ENCODE measurements at places on chromosomes 3 and 15.

GRCh38 chr3:98573181-98573728, 20.2 kb downstream of the CPOX start:
- DNase-seq, result no peak

DNA sequence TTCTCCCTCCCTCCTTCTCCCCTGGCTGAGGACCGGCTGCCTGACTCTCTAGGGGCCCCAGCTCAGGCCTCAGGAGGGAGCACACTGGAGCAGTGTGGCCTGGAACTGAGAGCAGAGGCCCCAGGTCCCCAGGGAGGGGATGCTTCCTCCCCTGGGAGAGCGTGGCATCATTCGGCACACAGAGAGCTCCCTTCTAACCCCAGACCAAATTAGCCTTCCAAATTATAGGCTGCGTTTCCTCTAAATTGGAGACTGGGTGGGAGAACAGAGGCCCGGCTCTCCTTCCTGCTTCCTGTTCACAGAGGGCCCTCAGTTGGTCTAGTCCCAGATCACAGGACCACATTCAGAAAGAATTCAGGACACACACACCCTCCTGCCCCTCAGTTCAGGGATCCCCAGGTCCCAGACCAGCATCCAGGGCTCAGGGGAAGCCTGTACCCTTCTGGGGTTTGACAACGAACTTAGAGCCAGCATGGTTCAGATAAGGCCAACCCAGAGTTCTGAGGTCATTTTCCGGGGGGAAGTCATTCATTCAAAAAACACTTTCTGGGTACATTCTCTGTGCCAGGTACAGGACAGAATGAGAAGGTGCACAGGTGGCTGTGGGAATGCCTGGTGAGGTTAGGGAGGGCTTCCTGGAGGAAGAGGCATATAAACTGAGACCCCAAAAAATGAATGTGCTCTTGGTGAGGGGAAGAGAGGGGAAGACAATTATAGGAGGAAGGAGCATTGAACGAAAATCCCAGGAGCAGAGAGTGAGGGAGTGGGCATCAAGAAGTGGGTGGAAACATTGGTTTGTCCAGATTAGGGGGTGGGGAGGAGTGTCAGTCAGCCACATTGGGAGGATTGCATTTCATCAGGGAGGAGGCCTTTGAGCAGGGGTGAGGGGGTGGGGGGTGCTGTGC, 28.4 kb upstream of the RPL29 start:
- DNase-seq, result no peak

- no peak for DNase-seq
These were observed 24.4 kb downstream of the XXYLT1 start for GRCh38 chr3:195246581-195246995.

GRCh38 chr15:96341513-96342405, 11.3 kb downstream of the NR2F2 start:
- DNase-seq, result peak; percentile 10

DNA sequence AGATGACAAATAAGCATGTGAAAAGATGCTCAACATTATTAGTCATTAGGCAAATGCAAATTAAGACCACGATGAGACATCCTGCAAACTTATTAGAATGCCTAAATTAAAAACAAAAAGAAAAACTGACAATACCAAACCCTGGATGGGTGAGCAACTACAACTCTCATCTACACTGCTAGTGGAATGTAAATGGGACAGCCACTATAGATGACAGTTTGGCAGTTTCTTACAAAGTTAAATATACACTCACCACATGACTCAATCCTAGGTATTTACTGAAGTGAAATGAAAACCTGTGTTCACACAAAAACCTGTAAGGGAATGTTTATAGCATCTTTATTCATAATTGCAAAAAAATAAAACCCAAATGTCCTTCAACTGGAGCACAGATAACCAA, 74.7 kb downstream of the NPTN start:
- no peak for DNase-seq

GRCh38 chr3:3765661-3766060, 33.6 kb upstream of the LRRN1 start:
- no peak for DNase-seq

GRCh38 chr3:4772171-4772804, 206.9 kb upstream of the BHLHE40 start:
- peak; percentile 83 for DNase-seq

GRCh38 chr15:40857601-40858341, 13.9 kb downstream of the SPINT1 start:
- peak; percentile 83 for DNase-seq

DNA sequence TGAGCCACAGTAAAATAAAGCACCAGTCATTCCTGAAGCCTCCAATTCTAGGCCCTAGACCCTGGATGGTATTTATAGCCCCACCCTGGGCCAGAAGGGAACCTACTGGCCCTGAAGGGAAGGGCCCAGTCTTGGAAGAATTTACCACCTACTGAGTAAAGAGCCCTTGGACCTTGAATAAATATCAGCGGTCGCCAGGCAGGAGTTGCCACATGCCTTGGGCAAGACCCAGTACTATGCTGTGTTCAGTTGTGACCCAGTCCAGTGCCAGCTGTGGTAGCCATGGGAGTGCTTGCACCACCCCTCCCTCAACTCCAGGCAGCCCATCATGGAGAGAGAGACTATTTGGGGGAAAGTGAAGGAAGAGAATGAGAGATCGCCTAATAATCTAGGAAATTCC, 27.0 kb downstream of the NCBP2 start:
- no peak for DNase-seq

DNA sequence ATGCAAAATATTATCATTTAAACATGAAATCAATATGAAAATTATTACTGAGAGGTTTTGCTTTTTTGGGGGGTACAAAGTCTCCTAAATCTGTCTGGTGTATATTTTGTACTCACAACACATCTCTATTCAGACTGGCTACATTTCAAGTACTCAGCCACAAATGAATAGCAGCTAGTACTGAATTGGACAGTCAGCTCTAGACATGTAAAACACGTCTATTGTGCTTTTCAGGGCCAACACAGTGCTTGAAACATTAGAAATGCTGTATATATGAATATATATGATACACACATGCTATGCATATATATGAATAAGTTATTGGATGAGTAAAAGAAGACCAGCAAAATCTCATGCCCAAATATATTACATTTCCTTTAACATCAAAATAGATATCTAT, 103.8 kb upstream of the CFAP20DC start:
- DNase-seq, result no peak

DNA sequence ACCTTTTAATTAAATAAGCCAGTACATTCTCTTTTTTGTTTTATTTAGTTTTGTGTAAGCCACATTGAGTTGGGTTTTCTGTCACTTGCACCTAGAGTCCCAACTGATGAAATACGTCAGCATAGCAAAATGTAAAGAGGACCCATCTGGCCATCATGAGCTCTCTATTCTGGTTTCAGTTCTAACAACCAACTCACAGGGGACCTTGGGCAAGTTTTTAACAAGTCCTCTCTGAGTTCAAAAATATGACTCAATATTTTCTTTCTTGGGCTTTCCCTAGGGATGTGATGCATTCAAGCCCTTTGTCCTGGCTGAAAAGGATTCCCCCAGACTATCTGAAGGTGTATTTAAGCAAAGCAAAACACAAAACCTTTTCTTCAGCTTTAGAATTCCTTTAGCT, 32.9 kb downstream of the PLCH1 start:
- no peak for DNase-seq

- no peak for DNase-seq
These were observed 8.0 kb upstream of the CBLB start for GRCh38 chr3:105876780-105877327.

- DNase-seq, result no peak
These were observed 38.0 kb upstream of the ATP11B start for GRCh38 chr3:182755308-182755707.

GRCh38 chr15:67137951-67138848, 72.8 kb downstream of the SMAD3 start:
- DNase-seq, result no peak

DNA sequence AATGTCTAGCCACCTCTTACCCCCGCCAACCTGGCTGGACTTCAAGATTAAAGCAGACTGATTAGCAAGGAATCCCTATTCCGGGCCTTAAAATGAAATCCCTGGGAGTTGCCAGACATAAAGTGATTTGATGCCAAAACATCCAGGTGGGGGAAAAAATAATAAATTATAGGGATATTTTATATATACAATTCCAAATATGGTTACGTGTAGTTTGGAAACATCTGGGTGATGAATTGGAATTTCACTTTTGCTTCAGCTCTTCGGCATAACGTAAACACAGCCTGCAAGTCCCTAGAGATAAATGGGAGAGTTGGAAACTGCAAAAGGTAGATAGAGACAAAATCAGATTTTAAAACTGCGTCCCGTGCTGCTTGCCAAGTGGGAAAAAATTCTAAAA, 545.5 kb upstream of the MDFIC2 start:
- DNase-seq, result no peak

DNA sequence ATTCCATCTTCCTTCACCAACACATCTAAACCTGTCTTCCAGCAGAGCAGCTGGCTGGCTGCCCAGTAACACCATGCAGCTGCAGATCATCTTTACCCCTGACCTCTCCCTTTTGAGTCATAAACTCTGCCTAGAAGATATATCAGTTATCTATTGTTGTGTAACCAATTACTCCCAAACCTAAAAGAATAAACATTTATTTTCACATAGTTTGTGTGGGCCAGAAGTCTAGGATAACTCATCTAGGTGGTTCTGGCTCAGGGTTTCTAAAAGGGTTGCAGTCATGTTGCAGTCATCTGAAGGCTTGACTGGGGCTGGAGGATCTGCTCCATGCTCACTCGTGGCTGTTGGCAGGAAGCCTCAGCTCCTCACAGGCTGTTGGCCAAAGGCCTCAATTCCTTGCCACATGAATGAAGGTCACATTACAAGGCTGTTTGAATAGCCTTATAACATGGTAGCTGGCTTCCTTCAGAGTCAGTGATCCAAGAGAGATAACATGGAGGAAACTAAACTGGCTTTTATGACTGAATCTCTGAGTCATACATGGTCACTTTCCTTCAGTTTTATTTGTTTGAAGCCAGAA, 92.8 kb downstream of the GOLIM4 start:
- no peak for DNase-seq

DNA sequence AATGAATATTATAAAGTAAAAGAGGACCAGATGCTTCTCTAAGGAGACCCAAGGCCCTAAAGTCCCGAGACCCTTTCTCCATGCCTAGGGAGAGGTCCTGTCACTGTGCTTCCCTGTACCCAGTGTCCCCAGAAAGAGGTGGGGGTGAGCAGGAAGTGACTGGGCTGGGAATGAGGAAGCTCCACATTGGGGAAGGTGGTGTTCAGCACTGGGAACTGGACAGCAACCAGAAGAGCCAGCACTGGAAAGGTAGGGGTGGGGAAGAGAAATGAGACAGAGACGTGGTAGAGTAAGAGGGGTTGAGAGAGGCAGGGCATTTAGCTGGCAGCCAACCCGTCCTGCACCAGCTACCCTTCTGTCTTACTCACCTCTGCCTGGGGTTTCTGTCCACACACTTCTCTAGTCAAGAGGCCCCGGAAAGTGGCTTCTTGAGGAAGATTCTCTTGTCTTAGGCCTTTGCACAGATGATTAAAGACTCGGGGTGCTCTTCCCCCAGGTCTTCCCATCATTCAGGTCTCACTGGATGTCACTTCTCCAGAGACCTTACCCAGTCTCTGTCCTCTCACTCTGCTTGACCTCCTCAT, 12.2 kb downstream of the RRP9 start:
- no peak for DNase-seq

DNA sequence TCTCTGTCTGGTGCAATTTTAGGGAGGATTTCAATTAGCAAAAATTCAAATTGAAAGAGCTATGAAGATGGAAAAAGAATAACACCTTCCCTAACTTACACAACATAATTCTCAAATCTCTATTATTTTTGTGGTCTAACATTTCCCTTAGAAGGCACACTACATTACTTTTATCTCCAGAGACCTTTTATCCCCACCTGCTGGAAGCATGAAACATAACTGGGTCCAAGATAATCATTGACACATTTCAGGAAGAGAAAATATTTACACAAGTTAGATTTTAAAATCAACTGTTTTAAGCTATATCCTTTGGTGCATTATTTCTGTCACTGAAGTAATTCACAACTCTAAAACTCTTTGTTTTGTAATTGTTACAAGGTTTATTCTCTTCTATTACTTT, 779.5 kb downstream of the ROBO1 start:
- no peak for DNase-seq

DNA sequence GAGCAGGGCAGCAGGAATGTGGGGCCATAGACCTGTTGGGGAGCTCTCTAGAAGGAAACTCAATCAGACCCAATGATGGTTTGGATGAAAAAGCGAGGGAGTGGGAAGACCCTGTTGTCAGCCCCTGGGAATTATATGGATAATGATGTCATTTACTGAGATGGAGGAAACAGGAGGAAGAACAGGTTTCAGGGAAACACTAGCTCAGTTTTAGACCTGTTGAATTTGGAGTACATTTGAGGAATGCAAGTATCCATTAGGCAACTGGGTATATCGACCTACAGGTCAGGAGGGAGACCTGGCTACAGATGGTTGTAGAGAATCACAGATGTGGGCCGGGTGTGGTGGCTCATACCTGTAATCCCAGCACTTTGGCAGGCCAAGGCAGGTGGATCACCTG, 266.9 kb upstream of the NR2E3 start:
- DNase-seq, result no peak

- no peak for DNase-seq
These were observed 1354.7 kb upstream of the EPHA6 start for GRCh38 chr3:95459706-95460105.

DNA sequence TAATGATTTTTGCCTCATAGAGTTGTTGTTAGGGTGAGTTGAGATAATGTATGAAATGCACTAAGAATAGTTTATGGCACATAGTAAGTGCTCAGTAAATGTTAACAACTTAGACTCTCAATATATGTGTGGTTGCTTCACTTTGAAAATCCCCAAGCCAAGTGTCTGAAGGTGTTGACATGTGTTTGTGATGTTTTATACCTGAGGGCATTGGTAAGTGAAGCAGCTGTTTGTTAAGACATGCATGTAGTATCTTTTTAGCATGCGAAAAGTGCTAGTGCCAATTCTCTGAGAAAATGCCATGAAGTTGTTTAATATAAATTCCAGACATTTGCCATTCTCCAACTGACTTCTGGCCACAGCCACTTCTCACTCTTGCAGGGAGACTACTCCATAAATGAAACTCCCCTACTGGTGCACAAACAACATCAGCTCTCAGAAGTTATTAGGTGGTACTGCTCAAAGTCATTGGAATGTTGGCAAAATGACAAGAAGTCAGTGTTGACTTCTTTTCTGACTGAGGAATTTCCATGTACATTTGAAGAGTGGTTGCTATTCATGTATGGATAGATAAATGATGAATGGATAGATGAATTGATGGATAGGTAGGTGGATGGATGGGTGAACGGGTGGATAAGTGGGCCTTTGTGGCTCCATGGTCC, 103.6 kb upstream of the NUDT16 start:
- DNase-seq, result no peak

DNA sequence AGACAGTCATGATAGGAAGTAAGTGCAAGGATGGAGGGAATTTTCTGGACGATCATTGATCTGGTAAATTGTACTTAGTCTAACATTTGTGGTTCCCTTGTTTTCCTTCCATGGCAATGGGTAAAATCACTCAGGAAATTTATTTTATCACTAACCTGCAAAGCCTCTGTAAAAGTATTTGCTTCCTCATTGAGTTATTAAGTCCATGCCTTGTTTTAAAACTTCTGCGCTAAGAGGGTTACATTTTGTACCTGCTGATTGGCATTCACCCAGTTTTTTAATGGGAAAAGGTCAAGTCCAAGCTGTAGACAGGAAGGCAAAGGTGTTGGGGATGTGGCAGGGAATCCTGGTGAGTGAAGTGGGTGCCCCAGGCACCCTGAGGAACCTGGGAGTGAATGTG, 146.2 kb upstream of the NR2F2 start:
- no peak for DNase-seq

- no peak for DNase-seq
These were observed 25.3 kb upstream of the STRIT1 start for GRCh38 chr3:155318740-155319139.

Data from mucosa of gallbladder (tissue), 1 donor.